Hypothalamus (tissue), 51 donors: ENCODE measurements at places on chromosomes 16 and 17.

- peak; percentile 36 for DNase-seq
Measured at GRCh38 chr17:17710728-17711541, 29.7 kb downstream of the RAI1 start.

DNA sequence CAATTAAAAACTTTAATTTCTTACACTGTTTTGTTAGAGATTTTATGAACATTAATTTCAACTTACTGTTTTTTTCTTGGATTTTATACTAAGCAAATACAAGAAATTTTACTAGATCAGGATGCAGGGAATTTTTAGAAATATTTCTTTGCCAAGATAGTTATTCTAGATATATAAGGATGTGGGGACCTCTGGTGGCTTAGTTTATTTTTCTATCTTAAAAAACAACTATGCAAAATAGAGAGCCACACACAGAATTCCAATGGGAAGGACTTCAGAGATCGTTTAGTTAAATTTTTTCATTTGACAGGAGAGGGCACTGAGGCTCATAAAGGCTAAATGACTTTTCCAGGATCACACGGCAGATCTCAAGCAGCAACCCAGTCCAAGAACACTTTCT is 23.0 kb upstream of the CAPNS2 start:
- DNase-seq = no peak

GRCh38 chr16:85969591-85969990 is 70.6 kb downstream of the IRF8 start:
- no peak for DNase-seq

DNA sequence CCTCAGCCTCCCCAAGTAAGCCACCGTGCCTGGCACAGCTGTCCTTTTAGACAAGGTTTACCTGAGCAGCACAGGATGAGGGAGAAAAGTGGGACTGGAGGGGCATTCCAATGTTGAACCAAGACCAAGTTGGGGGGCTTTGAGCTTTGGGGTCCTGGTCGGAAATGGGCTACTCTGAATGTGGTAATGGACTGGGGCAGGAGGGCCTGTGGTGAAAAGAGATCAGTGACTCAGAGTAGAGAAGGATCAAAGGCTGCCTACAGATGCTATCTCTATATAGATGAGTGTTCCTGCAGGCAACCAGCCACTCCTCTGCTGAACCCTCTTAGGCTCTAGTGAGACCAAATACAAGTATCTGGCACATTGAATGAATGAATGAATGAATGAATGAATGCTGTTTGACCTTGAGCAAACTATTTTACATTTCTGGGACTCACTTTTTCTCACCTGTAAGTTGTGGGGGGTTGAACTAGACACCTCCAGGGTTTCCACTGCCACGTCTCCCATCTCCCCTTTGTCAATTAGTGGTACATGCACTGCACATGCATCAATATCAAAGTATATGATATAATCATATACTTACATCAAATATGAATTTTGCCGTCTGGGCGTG is 26.3 kb upstream of the ETV4 start:
- no peak for DNase-seq

DNA sequence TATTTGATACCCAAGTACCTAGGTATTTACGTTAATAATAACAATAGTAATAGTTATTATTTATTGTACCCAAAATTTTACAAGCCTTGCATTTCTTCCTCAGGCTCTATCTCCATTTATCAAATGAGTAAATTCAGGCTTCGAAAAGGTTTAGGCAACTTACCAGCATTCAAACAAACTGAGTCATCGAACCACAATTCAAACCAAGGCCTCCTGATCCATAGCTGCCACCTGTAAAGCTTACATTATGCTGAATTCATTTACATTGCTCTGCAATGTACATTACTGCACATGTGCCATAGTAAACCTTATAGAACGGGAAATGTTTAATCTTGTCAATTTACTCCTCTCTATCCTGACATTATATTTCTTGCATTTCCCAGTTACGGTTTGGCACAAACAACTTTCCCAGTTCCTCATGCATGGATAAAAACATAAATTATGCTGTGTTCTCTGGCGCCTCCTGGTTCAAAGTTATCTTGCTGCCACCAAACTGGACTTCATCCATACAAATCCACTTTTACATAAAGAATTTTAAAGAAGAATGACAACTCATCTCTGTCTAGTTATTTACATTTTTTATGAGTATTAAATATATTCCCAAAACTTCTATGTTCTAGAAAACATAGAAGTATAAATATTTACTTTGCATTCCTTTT is 360.6 kb upstream of the SOX9 start:
- no peak for DNase-seq

- DNase-seq = no peak
Measured at GRCh38 chr17:30580916-30581315, 103.7 kb downstream of the GOSR1 start.

GRCh38 chr16:28304214-28304613 is 11.9 kb downstream of the SBK1 start:
- no peak for DNase-seq

- DNase-seq = no peak
Measured at GRCh38 chr16:58024486-58025350, 836 bp upstream of the MMP15 start.

- no peak for DNase-seq
Measured at GRCh38 chr16:16038950-16039349, 89.5 kb downstream of the ABCC1 start.

- no peak for DNase-seq
Measured at GRCh38 chr16:68411086-68411485, 37.2 kb downstream of the SMPD3 start.

DNA sequence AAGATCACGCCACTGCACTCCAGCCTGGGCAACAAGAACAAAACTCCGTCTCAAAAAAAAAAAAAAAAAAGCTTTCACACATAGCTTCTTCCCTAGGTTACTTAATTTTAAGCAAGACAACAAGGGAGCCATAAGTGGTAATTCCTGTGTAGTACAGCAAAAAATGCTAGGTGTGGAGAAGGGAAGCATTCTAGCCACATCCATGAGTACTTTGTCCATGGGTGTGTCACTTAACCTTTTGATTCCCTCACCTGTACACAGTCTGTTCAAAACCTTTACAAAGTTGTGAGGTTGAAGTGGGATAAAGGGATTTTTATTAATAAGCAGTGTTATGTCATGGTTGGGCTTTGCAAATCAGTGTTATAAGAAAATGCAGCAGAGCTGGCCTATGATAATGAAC is 4.5 kb downstream of the NME2 start:
- DNase-seq = no peak

DNA sequence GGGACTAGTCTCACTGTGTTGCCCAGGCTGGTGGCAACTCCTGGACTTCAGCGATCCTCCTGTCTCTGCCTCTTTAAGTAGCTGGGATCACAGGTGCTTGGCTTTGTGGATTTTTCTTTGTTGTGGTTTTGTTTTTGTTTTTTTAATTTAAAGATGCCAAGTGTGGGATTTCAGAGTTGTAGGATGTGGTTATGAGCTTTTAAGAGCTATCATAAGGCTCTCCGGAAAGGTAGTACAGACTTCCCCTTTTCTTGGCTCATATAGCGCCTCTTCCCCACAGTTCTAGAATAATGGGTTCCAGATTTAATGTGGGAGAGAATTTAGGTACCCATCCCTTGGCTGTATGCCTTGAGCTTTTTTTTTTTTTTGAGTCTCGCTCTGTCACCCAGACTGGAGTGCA is 17.1 kb downstream of the AKAP1 start:
- DNase-seq = no peak

- peak; percentile 3 for DNase-seq
Measured at GRCh38 chr17:31321481-31321880, at the start of gene EVI2A. TSS of gene EVI2A (minus strand) at chr17:31321622. CDS start at chr17:31319013, 2,609 bp downstream.

- no peak for DNase-seq
Measured at GRCh38 chr16:89437251-89437987, 52.9 kb downstream of the ANKRD11 start.

- DNase-seq = peak; percentile 60
Measured at GRCh38 chr17:42679492-42680330, 1.9 kb downstream of the CCR10 start.

DNA sequence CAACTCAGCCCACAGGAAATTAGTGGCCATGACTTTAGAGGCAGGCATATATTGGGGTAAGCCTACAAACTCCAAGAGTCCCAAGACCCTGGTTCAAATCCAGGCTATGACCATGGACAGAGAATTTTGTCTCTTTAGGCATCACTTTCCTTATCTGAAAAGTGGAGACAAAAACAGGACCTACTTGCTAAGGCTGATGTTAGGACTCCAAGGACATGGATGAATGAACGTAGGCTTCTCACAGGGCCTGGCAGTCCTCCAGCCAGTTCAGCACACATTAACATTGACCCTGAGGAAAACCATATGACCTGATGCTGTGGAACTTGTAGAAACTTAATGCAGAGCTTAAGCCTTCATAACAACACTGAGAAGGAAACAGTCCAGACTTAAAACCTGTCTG is 1.4 kb downstream of the FKBP10 start:
- no peak for DNase-seq
